NCI-H2029 treated with DMSO at 0.1 percent for 48 hours (cell line): ENCODE measurements at places on chromosomes 1 and 21.

- no peak for DNase-seq
Observed at GRCh38 chr1:207740207-207740606, 11.6 kb upstream of the CD46 start.

GRCh38 chr1:39652554-39652953 is 13.1 kb upstream of the HEYL start:
- no peak for DNase-seq

GRCh38 chr1:29583727-29584126 is 347.4 kb downstream of the PTPRU start:
- no peak for DNase-seq

DNA sequence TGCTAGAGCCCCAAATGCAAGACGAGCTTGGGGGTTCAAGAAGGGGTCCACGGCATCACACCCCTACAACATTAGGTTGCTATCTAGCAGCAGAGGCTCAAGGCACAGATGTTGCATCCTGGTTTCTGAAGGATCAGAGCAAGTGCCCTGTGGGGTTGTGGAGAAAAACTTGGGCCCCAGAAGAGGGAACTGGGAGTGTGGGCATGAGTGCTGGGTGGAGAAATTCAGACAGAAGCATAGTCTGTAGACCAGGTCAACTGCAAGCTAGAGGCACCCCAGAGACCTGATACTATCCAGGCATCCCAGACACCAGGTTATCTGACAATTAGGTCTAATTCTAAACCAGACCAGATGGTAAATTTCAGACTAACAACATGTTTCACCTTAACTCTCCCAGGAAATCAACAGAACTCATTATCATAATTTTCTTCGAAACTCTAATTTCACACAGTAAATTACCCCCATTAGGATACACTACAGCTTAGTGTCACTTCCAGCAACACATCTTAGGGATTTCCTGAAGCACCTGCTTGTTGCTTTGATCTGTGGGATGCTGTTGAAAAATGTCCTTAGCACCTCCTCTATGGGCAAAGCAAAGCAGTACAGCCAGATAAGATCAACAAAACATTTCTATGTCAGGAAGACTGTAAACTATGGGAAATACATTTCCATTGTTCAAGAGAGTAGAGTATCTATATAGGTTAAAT is 179.3 kb downstream of the VAV3 start:
- no peak for DNase-seq

GRCh38 chr1:228500143-228500734 is 13.1 kb downstream of the RNF187 start:
- DNase-seq, result no peak

DNA sequence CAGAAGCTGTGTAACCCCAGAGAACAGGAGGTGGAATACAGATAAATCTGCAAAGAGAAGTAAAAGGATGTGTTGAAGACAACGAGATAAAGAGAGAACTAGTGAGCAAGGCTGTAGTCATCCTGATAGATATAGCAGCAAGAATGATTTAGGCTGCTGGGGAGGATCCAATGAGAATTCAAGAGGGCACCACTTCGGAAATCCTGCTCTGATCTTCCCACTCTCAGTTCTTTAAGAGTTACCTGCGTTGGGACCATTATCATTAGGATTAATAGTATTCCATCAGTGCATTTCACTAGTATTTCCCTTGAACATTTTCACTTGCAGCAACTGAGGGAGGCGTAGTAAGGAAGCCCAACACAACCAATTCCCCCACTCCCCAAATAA is at the start of gene BRINP3:
Gene BRINP3, minus strand, starts transcription at position 103 of the 387 bp plus-strand sequence.
- DNase-seq, result no peak

GRCh38 chr1:111116496-111116895 is 23.4 kb downstream of the DRAM2 start:
- no peak for DNase-seq

DNA sequence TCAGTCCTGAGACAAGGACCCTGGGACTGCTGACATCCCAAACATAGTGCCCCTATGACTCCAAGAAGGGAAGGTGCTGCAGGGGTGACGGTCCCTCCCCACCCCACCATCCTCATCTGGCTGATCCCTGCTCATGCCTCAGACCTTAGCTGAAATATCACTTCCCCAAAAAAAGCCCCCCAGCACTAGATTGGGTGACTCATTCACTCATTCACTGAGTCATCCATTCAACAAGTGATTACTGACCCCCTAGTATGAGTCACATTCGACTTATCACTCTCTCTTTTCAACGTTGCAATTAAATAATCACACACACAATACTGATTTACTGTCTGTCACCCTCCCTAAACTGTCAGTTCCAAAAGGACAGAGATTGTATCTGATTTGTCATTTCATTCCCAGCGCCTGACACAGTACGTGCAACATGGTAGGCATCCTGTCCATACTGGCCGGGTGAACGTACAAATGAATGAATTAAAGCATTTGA is 48.6 kb downstream of the HIVEP3 start:
- no peak for DNase-seq

GRCh38 chr1:193677874-193678273 is 491.5 kb upstream of the B3GALT2 start:
- DNase-seq, result no peak

- no peak for DNase-seq
Observed at GRCh38 chr1:171195767-171196166, 10.7 kb downstream of the FMO2 start.

DNA sequence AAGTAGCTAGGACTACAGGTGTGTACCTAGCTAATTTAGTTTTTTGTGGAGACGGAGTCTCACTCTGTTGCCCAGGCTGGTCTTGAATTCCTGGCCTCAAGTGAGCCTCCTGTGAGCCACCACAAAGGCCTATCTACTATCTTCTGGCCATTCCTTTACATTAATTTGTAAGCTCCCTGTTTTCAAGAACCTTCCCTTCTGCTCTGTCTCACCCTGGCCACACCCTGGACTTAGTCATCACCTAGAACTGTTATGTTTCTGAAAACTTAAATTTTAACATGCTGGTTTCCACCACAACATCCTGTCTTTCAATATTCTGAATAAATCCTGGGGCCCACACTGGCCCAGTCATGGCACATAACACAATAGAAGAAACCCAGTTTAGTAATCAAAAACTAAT is 4.9 kb upstream of the B4GALT3 start:
- no peak for DNase-seq

- DNase-seq, result no peak
Observed at GRCh38 chr1:92324784-92325183, 25.9 kb downstream of the RPAP2 start.

DNA sequence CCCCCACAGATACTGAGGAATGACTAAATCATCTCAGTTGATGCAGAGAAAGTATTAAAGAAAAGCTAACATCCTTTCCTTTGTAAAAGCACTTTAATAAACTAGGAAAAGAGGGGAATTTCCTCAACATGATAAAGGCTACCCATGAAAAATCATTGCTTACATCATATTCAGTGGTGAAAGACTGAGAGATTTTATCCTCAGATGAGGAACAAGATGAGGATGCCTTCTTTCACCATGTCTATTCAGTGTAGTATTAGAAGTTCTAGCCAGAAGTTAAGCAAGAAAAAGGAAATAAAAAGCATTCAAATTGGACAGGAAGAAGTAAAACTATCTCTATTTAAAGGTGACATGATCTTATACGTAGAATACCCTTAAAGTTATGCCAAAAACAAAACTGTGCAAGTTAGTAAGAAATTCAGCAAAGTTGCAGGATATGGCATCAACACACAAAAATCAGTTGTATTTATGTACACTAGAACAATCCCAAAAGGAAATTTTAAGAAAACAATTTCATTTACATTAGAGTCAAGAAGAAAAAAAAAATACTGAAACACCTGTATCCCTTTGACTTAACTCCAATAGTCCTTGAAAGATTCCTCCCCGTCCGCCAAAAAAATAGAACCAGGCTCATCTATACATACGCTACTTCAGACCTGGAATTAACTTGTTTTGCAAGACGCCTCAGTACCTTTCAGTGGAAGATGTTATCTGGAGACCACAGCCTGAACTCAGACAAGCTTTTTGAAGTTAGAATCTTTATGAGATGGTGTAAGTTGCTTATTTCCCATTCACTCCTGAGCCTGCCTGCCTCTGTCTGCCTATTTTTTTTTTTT is 17.5 kb downstream of the ZMYM4 start:
- no peak for DNase-seq

DNA sequence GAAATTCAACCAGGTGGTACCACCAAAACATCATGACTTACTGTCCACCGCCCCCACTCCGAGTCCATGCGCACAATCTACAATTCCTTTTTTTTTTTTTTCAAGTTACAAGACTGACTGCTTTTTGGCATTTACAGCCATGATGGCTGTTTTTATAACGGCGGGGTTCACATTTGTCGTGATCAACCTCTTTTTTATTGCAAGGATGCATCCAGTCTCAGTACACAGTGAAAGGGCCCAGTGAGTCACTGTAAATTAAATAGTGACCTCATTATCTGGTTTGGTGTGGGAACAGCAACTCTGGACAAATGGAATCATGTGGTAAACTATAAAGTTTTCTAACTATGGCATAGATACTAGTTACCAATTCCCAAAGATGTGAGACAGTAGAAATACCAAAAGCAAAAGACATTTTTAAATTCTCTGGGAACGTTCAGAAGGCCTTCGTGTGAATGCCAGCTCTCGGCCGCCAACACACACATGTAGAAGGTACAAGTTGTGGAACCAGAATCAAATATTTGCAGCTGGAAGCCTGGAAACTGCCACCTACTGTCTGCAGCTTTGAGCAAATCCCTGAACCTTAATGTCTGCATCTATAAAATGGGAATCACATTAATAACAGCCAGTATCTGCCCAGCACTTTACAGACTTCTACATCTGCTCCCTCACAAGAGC is 4.9 kb downstream of the GLIS1 start:
- DNase-seq, result no peak

- DNase-seq, result no peak
Observed at GRCh38 chr21:33063375-33063883, 6.5 kb upstream of the OLIG1 start.

DNA sequence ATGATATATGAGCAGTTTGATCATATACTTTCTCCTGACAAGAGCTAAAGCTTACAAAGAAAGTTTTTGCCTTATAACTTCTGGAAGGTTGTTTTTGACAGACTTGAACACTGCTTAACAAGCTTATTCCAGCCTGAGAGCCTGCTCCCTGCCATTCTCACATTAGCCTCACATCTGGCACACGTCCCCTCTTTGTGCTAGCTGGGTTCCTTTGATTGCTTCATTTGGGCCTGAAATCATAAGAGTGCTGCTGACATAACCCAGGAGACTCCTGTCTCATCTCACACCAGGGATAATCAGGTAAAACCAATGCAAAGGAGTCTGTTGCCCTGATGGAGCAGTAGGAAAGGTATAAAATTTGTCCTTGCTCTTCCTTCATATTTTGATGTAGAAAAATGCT is 1411.7 kb upstream of the B3GALT2 start:
- no peak for DNase-seq

GRCh38 chr1:185644531-185644930 is 89.7 kb upstream of the HMCN1 start:
- DNase-seq, result no peak

DNA sequence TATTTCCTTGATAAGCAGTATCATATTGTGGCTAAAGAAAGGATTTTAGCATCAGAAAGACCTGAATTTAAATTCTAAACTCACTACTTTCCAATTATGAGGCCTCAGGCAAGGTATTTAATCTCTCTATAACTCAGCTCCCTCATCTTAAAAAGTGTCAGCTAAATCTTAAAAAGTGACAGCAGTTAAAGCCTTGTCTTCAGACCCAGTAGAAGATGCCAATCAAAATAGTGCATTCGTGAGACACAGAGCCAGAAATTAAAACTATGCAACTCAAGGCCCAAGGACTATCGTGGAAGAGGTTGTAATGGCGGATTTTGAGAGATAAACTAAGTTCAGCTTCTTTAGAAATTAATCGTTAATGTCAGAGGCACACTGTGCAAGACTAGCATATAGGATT is 677.5 kb upstream of the BRINP3 start:
- no peak for DNase-seq

GRCh38 chr1:61640531-61641530 is 84.1 kb downstream of the TM2D1 start:
- peak; percentile 99 for DNase-seq

DNA sequence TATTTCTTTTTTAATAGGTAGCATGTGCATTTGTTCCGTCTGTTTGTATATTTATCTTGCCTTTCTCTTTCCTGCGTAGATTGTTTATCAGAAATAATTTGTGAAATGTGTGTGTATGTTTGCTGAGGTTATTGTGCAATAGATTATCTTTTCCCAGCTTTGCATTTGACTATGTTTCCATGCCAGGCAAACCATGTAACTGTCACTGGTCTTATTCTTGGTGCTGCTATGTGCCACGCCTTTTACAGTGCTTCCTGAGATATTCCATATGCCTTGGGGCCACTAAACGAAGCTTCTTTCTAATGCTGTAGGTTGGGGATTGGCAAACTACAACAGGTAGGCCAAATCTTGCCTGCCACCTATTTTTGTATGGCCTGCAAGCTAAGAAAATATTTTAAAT is 598.8 kb downstream of the PLPP3 start:
- no peak for DNase-seq

DNA sequence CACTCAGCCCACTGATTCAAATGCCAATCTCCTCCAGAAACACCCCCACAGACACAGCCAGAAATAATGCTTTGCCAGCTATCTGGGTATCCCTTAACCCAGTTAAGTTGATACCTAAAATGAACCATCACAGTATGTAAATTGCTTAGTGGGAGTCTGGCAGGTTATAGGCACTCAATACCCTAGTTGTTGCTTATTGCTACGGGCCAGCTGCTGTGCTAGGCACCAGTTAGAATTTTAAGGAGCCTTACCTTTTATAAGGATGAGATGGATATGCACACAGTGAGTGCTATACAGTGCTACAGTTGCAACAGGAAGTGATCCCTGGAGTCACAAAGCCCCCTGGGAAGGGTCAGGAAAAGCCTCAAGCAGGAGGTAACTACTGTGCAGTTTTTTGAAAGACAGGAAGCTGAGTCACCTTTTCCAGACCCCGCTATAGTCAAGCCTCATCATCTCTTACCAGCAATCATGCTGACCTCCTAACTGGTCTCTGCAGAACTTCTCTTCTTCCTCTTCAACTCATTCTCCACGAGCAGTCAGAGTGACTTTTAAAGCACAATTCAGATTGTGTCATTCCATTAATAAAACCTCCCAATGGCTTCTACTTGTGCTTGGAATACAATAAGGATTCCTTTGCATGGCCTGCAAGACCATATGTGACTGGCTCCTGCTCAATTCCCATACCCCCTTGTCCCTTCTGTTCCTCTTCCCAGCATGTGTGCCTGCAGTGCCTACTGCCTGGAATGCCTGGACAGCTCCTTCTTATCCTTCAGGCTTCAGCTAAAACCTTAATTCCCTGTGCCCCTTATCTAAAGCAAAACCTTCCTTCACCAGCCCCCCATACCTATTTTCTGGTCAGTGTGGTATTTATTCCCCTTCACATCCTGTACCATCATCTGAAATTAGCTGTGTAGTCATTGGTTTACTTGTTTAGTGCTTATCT is 10.4 kb upstream of the TLR5 start:
- DNase-seq, result no peak

DNA sequence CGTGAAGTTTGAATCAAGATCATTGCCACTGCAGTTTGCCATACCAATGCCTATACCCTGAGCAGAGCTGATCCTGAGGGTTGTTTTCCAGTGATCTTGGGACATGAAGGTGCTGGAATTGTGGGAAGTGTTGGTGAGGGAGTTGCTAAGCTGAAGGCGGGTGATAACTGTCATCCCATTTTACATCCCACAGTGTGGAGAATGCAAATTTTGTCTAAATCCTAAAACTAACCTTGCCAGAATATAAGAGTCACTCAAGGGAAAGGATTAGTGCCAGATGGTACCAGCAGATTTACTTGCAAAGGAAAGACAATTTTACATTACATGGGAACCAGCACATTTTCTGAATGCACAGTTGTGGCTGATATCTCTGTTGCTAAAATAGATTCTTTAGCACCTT is 78.6 kb downstream of the FMN2 start:
- no peak for DNase-seq

- no peak for DNase-seq
Observed at GRCh38 chr1:113898241-113898814, 6.3 kb downstream of the AP4B1 start.
